SK-N-SH (cell line): ENCODE measurements at places on chromosomes 1 and 21. TPM values are rescaled to one million over a fixed set of nuclear protein-coding genes. Genes with fewer than 3 reads are reported as not detected.

The BSND gene
- polyA plus RNA-seq, result not detected in 2 replicates

The TNFRSF4 gene
- not detected in 2 replicates for polyA plus RNA-seq

The LGR6 gene
- polyA plus RNA-seq, result 0.03 TPM in 1 of 2 replicates, not detected in the other

GRCh38 chr1:193709607-193710006 is 523.2 kb upstream of the B3GALT2 start:
- DNase-seq, result no peak

DNA sequence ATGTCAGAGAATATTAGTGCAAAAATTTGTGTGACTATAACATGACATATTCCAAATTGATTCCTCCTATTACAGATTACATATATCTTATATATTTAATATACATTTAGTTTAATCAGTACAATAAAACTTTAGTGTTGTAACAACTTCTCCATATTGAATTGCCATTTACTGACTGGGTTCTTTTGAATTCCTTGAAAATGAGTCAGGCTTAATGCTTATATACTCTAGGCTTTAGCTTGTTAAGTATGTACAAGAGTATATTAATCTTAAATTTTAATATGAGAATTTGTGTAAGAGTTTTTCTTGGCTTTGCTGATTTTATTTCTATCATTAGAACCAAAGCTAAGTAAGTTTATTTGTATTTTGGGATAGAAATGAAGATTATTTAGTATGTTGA is 40.3 kb downstream of the XPR1 start:
- no peak for DNase-seq

The NEK2 gene
- polyA plus RNA-seq, result 8.2 and 9.4 TPM in 2 replicates

The SIK1 gene
- polyA plus RNA-seq, result 3.8 and 6.6 TPM in 2 replicates

DNA sequence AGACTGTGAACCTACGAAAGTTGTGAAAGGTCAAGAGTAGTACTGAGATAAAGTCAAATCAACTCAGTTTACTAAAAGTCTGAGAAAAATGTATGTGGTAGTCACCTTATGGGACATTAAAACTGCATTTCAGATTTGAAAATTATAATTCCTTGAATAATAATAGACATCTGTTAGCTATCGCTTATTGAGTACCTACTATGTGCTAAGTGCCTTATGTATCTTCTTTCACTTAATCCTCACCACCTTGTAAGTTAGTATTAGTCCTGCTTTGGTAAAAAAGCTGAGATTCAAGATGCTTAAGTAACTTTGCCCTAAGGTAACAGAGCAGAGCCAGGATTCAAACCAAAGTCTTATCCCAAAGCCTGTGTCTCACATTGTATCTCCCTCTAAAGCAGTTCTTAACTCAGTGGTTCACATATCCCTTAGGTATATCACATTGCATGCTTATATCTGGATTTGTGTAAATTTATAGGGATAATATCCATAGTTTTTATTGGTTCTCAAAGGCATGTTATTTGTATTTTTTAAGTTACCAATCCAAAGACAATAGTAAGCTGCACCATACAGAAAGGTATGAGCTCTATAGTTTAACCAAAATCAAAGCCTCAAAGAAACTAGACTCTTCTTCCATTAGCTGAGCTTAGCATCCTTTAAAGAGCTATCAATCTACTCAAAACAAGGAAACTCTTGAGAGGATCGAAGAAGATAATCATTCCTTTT is 865 bp downstream of the PIGC start:
- DNase-seq, result no peak

GRCh38 chr21:36502365-36502764 is 22.4 kb upstream of the CLDN14 start:
- no peak for DNase-seq
